Osteoblast (primary cell): ENCODE measurements at places on chromosomes 6 and 20. TPM values are rescaled to one million over a fixed set of nuclear protein-coding genes. Genes with fewer than 3 reads are reported as not detected.

DNA sequence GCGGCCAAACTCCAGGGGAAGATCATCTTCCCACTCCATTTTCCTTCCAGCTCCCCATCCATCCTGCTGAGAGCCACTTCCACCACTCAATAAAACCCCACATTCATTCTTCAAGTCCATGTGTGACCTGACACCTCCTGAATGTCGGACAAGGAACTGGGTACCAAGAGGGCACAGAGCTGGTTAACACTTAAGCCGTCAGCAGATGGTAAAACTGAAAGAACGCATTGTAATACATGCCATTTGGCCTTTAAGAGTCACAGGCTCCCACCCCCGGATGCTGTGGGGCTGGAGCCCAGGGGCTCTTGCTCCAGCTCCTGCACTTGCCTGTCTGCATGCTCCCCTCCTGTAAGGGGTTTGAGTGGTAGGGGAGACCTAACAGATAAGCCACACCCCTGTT lies 753.9 kb downstream of the COL12A1 start:
- peaks cover 2% of the 10 kb centered on the region for H3K4me1 ChIP-seq
- no peaks in the 10 kb centered on the region for H3K36me3 ChIP-seq
- H3K4me3 ChIP-seq = no peak overlapping the region

- H3K27me3 ChIP-seq = no peaks in the 10 kb centered on the region
- no peak for DNase-seq
- H3K4me1 ChIP-seq = no peaks in the 10 kb centered on the region
- no peak overlapping the region for H3K4me3 ChIP-seq
- no peaks in the 10 kb centered on the region for H3K36me3 ChIP-seq
These were observed 86.2 kb downstream of the SPTLC3 start for GRCh38 chr20:13094976-13095375.

DNA sequence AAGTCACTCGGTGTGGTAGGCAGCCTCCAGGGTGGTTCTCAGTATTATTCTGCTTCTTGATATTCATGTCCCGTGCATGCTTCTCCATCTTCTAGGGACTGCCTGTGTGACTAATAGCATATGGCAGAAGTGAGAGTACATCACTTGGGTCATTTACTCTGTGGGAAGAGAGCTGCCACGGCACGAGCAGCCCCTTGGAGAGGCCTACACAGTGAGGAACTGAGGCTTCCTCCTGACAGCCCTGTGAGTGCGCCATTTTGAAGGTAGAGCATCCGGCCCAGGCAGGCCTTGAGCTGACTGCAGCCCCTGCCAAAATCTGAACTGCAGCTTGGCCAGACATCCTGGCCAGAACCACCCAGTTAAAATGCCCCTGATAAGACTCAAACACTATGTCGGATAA lies 17.3 kb upstream of the MCUR1 start:
- H3K27me3 ChIP-seq = no peaks in the 10 kb centered on the region
- no peak overlapping the region for H3K27ac ChIP-seq
- H3K4me1 ChIP-seq = no peaks in the 10 kb centered on the region

Gene BMP6
- total RNA-seq = 0.59 and 0.72 TPM in 2 replicates

- peak overlapping the region; percentile 57 for H3K27ac ChIP-seq
- peaks cover 2% of the 10 kb centered on the region for H3K36me3 ChIP-seq
- H3K4me1 ChIP-seq = peaks cover 9% of the 10 kb centered on the region
- peak; percentile 92 for DNase-seq
These were observed 22.2 kb downstream of the RREB1 start for GRCh38 chr6:7129784-7130569.
